ENCODE measurements at places on chromosomes 2 and 18.

DNA sequence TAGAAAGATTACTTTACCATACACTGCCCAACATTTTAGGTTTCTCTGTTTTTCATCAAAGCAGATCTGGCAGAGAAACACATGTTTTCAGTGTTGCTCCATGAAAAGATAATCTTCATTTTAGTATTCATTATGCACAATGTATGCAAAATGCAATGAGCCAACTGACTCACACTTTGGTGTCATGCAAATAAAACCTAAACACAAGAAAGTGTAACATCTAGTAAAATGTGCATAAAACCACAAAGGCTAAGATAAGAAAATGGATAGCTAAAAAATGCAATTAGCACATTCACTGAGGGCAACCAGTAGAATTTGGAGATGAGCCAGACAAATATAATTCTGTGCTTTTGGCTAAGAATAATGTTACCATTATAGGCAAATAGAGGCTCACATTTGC is 203.5 kb upstream of the UBE2E3 start:
- no peak for DNase-seq

GRCh38 chr2:44869761-44870160 is 71.7 kb upstream of the SIX3 start:
- DNase-seq, result no peak

GRCh38 chr2:118223992-118224894 is 136.0 kb downstream of the INSIG2 start:
- no peak for DNase-seq

GRCh38 chr2:43361286-43361685 is 134.9 kb upstream of the ZFP36L2 start:
- DNase-seq, result no peak

GRCh38 chr2:131077966-131078365 is 15.3 kb downstream of the FAM168B start:
- DNase-seq, result no peak

GRCh38 chr2:60882971-60883753 is 1.8 kb downstream of the REL start:
- no peak for DNase-seq

DNA sequence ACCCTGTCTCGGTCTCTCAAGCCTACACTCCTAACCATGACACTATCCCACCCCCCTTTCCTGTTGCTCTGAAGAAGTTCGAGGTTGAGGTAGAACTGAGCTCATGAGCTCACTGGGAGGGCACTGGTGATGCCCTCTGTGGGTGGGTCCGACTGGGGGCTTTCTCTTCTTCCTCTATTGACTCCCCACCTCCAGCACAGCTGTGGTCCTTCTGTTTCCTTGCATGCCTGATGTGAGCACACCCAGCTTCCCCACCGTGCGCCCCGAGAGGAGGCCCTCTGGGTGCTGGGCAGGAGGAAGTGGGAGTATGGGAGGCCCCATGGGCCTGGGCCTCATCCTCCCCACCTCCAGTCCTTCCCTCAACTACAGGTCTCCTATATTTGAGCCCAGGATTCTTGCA is 20.9 kb downstream of the SPEG start:
- DNase-seq, result no peak

GRCh38 chr2:176148751-176149421 is 2.5 kb upstream of the HOXD4 start:
- DNase-seq, result no peak

GRCh38 chr18:7482342-7482741 is 84.8 kb upstream of the PTPRM start:
- no peak for DNase-seq

GRCh38 chr2:239412905-239413603 is 12.2 kb upstream of the HDAC4 start:
- DNase-seq, result no peak
